Esophagus squamous epithelium (tissue), 5 donors: ENCODE measurements at places on chromosomes 12 and 14.

GRCh38 chr12:108668063-108668462, 34.4 kb upstream of the SELPLG start:
- no peak for DNase-seq

DNA sequence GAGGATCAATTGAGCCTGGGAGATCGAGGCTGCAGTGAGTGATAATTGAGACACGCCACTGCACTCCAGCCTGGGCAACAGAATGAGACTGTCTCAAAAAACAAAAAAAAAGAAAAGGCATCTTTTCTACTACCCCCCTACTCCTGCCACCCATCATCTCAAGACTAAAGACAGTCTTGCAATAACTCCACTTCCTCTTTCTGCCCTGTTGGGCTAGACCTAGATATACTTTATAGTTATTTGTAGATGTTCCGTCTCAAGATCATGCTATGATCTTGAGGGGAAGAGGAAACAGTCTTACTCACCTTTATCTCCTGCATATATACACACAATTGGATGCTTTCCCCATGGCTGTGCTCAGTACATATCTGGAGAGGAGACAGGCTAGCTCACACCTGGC, 12.1 kb upstream of the ESPL1 start:
- DNase-seq, result no peak

DNA sequence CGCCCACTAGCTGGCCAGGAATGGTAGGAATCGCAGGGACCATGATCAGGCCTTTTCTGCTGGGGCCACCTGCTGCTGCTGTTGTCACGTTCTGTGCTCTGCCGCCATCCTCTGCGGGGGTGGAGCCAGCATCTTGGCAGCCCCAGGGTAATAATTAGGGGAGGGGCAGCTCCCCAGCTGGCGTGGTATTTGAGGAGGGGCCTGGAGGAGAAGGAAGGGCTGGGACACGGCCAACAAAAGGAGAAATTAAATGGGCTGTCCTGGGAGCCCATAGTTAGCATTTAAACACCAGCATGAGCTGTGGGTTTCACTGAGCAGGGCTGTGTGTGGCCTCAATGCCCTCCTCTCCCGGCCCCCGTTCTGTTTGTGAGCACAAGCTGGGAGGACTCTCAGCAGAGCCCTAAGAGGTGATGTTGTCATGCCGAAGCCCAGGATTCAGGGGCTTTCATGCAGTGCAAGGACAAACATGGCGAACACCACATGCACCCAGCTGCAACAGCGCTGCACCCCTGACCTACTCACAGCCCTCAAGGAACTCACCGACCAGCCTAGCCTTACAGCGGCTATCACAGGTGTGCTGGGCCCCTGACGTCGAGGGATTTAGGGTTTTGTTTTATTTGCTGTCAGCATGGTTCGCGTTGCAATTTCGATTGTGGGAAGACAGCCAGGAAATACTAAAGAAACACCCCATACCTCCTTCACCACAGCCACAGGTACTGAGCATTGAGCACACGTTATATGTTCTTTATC, 324.3 kb downstream of the CACNA1C start:
- no peak for DNase-seq

- DNase-seq, result no peak
These were observed 917.7 kb downstream of the DIO2 start for GRCh38 chr14:79293482-79294177.

- DNase-seq, result no peak
These were observed 134.3 kb downstream of the MED13L start for GRCh38 chr12:116142936-116143898.

- DNase-seq, result no peak
These were observed 988.6 kb upstream of the TMEM132C start for GRCh38 chr12:127278351-127278750.

DNA sequence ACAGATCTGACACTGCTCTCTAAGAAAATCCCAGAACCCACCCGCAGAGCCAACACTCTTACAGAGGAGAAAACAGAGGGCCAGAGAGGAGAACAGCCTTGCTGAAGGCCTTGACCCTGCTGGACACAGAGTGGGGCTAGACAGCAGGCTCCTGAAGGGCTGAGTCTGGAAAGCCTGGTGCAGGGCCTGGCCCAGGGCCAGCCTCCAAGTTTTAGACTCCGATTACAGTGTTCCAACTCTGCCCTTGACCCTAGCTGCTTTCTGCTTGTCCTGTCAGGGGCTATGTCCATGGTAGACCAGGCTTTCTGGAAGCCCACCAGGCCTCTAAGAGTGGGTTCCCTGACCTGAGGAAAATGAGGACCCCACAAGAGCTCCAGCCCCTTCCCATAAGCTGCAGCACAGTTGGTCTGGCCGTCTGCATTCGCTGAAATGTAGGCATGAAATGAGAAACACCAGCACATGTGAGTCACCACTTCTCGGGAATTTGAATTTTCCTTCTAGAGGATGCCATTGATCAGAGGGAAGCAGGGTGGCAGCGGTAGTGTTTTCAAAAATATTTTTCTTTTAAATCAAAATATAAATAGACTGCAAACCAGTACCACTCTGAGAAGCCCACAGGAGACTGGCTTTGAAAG, 154.4 kb downstream of the CALM1 start:
- DNase-seq, result no peak

- no peak for DNase-seq
These were observed 7.3 kb downstream of the AVIL start for GRCh38 chr12:57811028-57811755.
